ENCODE measurements at places on chromosomes 1 and 21. TPM values are rescaled to one million over a fixed set of nuclear protein-coding genes. Genes with fewer than 3 reads are reported as not detected.

- DNase-seq, result no peak
Observed at GRCh38 chr1:178418284-178418955, 78.3 kb downstream of the CLEC20A start.

- DNase-seq, result peak; percentile 93
Observed at GRCh38 chr1:2642560-2643413, 10.0 kb upstream of the MMEL1 start.

DNA sequence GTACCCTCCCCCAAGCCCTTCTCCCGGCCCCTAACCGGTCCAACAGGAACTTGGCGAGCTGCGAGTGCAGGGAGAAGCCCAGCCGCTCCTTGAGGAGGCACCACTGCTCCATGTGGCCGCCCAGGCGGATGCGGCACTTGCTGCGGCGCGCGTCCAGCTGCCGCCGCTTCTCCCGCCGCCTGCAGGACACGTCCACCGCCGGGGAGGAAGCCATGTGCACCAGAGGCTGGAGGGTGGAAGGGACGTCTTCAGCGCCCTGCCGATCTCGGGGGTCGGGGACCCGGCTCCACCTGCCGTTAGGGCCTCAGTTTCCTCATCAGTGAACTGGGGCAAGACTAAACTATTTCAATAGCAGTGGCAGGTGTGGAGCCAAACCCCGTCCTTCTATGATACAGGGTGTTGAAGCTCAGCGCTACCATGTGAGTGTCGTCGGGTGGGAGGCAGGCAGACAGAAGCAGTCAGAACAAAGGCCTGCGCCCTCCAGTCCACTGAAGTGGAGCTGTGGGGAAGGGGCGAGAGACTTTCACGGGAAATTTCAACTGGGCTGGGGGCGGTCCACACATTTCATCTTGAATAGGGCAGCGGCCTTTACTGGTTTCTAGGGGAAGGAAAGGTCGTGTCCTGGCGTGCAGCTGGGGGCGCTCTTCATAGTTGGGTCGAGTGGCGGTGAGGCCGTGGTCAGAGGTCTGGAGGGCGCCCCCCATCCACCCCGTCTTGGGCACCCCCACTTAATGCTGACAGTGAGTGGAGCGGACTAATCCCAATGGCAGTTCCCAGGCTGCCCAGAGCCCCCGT lies 592 bp downstream of the ZNF692 start:
- DNase-seq, result peak; percentile 79

GRCh38 chr1:178055093-178055492 lies 38.8 kb upstream of the RASAL2 start:
- DNase-seq, result peak; percentile 65

- DNase-seq, result no peak
Observed at GRCh38 chr1:5239911-5240310, 585.5 kb downstream of the AJAP1 start.

DNA sequence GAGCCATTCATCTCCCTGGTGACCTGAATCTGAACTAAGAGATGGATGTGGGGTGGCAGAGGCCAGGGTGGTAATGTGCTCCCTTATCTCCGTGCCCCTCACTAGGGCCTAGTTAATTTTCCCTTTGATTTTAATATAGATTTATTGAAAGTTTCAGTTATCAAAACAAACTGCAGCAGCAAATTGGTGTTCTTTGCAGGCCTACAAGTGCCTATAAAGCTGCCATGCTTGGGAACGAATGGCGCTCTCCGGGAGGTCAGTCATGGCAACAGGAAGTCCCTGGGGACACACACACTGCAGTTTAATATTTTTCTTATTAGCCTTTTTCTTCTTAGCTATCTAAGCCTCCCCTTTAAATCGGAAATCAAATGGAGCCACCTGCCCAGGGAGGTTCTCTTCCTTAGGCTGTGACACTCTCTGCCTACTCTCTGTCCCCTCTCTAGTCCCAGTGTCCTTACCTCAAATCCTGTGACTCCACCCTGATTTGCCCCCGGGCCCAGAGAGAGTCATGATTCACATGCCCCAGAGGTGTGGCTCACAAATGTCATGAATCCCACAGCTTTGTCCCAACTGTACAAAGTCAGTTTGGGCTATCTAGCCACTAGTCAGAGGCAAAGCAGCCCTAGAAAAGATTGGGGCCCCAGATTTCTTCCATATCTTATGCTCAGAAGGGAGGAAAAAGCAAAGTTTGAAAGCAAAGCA lies 4.3 kb upstream of the ERI3 start:
- no peak for DNase-seq

Gene PCAT6
- 0.79 TPM for total RNA-seq

Gene SLC45A1
- 2.0 TPM for total RNA-seq

Gene RAB25
- total RNA-seq, result not detected

Gene GIPC2
- 4.9 TPM for total RNA-seq

Gene CSF1
- total RNA-seq, result 14.9 TPM

Gene THEM5
- not detected for total RNA-seq

All from left ventricle myocardium superior (tissue), 1 donor.